Iris pigment epithelial cell (primary cell): ENCODE measurements at places on chromosomes 6 and 20.

GRCh38 chr20:31440012-31440659 is at the start of gene DEFB123:
Gene DEFB123 (plus strand): TSS chr20:31440632. CDS start chr20:31440699, 67 bp downstream.
- DNase-seq, result no peak

GRCh38 chr20:42949950-42950349 is 239.8 kb downstream of the PTPRT start:
- no peak for DNase-seq

DNA sequence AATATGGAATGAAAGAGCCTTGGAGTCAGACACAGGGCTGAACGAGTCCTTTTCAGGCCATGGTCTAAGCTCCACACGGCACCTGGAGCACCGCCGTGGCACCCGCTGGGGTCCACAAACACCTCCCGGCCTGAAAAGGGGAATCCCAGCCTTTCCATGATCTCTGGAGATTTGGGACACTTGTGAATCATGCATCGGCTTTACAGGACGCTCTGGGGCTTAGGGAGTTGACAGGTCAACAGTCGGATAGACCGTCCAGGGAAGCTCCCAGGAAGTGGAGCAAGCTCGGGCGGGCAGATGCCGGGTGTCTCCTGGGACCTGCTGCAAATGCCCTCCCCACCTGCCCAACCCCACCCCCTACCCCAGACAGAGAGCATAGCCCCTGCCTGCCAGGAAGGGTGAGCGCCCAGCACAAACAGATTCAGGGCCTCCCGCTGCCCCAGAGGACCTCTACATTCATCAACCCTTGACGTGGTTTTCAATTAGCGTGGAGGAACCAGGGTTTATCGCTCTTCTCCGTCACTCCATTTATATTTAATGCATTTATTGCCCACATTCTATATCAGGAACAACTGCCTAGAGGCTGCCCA is 53.6 kb downstream of the YTHDF1 start:
- DNase-seq, result no peak

- DNase-seq, result peak; percentile 89
These were observed 78.1 kb downstream of the PRDM1 start for GRCh38 chr6:106163966-106164877.

DNA sequence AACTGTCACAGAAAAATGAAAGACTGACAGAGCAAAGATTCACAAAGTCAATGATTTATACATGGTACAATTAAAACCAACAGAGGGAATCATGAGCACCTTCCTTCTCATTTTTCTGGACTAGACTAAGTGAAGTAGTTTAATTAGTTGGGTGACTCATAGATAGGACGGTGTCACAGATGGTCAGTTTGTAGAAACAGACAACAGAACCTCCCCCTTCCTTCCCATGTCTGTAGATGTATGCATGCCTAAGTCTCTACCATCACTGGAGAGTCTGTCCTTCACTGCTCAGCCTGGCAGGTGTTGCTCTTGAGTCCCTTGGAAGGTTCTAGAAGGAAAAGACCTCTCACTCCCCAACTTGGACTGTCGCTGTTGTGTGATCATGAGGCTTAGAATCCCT is 75.4 kb upstream of the EEF1E1 start:
- DNase-seq, result peak; percentile 55
